ENCODE measurements at places on chromosomes 13 and 19.

- no peak for DNase-seq
Measured at GRCh38 chr19:10343495-10343894, 4.1 kb upstream of the ICAM3 start.

DNA sequence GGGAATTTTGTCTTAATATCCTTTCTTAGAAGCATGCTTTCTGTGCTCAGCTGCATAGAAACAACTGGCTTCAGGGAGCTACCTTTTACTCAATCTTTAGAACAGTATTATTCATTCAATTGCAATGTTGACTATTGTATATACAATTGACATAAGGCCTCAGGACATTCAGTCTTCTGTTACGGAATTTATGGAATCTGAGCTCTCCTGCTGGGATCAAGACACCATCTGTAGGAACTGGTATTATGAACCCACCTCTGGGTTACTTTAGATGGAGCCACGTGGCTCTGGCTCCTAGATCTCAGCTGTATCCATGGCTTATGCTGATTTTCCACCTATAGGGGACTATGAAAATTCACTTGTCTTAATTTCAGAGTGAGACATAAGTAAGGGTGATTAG is 716.2 kb upstream of the GPC6 start:
- DNase-seq = no peak

DNA sequence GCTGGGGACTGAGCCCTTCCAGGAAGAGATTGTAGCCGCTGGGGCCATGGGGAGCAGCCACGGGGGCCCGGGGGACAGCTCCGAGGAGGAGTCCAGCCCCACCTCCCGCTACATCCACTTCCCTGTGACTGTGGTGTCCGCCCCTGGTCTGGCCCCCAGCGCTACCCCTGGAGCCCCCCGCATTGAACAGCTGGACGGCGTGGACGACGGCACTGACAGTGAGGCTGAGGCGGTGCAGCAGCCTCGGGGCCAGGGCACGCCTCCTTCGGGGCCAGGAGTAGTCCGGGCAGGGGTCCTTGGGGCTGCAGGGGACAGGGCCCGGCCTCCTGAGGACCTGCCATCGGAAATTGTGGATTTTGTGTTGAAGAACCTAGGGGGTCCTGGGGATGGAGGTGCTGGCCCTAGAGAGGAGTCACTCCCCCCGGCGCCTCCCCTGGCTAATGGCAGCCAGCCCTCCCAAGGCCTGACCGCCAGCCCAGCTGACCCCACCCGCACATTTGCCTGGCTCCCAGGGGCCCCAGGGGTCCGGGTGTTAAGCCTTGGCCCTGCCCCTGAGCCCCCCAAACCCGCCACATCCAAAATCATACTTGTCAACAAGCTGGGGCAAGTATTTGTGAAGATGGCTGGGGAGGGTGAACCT is 9.6 kb downstream of the IGFLR1 start:
- no peak for DNase-seq

- no peak for DNase-seq
Measured at GRCh38 chr19:48613852-48614435, 932 bp downstream of the FAM83E start.

DNA sequence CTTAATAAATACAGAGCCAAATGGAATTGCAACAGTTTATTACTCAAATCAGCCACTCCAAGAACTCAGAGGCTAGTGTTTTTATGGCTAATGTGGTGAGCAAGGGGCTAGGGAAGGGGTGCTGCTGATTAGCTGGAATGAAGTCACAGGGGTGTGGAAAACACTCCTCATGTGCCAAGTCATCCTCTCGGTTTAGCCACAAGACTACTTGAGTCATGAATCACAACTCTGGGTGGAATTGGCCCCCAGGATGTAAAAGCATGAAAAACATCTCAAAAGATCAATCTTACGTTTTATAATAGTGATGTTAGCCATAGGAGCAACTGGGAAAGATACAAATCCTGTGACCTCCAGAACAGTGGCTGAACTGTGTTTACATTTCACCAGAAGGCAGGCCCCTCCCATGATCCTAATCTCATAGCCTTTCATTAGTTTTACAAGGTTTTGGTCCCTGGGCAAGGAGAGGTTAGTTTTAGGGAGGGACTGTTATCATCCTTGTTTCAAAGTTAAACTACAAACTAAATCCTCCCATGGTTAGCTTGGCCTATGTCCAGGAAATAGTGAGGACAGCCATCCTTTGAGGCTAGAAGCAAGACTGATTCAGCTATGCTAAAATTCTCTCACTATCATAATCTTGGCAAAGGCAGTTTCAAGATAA is 2020.1 kb upstream of the PCDH20 start:
- DNase-seq = no peak

DNA sequence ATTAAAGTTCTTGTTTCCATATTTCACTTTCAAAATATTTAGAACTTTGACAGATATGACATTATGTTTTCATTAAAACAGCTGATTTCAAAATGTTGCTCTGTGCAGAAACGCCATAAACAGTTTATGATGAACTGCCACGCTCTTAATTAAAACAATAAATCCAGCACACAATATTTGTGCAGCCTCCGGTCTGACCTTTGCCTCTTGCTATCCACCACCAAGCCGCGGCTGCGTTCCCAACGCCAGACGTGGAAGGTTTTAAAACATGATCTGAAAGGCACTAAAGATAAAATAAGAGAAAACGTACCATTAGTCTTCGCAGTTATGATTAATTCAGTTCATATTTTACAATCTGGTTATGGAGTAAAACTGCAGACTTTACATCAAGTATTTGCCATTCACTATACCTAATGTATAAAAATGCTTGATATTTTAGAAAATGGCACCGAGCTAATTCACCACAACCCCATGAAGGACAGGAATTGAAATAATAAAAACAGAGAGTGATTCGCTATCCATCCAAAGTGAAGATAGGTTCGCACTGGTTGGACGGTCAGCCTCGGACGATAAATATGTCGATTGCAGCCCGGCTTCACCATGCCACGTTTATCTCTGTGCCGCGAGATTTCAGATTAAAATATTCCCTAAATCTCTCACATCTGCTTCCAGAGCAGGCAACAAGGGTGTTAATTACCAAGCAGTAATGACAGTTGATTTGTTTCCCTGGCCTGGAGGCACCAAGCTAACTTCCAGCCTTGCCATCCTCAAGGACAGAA is 103.3 kb upstream of the ZNF507 start:
- DNase-seq = no peak

DNA sequence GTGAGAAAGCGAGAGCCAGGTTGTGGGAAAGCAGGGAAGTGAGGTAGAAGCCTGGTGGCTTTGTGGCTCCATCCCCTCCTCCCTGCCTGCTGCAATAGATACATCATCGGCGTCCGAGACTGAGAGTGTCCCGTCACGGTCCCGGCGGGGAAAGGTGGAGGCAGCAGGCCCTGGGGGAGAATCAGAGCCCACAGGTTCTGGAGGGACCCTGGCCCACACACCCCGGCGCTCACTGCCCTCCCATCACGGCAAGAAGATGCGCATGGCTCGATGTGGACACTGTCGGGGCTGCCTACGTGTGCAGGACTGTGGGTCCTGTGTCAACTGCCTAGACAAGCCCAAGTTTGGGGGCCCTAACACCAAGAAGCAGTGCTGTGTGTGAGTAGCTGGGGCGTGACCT is 5.1 kb downstream of the KMT2B start:
- DNase-seq = no peak

DNA sequence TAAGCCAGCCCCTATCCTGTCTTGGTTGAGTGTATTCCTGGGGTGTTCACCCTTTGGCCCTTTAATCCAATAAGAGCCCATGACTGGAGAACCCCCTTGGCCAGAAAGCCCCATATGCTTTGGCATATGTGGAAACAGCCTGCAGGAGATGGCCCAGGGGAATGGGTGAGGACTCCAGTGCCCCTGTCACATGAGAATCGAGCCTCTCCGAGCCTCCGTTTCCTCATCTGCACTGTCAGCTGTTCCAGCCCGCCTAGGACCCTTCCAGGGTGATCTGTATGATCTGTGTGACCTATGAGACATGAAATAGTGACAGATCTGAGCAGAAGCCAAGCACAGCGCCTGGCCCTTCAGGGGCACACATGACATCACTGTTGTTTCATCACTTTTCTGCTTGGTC is 300.7 kb downstream of the ZNF536 start:
- no peak for DNase-seq

GRCh38 chr13:51801631-51802099 is 2.3 kb downstream of the DHRS12 start:
- DNase-seq = no peak

GRCh38 chr13:41614671-41615527 is 157.5 kb downstream of the RGCC start:
- DNase-seq = no peak

DNA sequence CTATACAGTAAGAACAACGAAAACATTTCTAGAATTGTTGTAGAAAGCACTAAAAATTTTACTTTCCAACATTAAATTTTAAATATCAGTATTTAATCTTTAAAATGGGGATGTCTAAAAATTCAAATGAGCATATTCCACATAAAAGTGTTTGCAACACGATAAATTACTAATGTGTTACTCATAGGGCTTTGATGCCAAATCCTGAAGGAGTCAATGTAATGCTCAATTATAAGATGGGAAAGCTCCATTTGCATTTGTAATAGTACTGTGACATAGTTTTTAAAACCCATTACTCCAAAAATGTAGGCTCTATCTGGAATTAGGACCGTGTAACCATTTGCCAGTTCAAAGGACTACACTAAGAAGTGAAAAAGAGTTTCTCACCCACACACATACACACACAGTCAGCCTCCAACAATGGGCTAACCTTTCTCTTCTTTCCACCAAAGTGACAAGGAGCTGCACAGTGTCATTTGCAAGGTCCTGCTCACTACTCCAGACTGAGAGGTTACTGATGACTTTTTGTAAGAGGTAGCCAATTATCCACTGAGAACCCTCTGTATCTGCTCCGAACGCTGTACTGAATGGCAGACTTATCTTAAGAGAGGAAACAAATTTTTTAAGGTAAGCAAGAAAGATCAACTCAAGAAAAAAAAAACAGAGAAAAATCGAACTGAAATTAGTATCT is 26.1 kb upstream of the EEF1AKMT1 start:
- DNase-seq = no peak

GRCh38 chr13:98976941-98977340 is 923 bp downstream of the DOCK9 start:
- no peak for DNase-seq

DNA sequence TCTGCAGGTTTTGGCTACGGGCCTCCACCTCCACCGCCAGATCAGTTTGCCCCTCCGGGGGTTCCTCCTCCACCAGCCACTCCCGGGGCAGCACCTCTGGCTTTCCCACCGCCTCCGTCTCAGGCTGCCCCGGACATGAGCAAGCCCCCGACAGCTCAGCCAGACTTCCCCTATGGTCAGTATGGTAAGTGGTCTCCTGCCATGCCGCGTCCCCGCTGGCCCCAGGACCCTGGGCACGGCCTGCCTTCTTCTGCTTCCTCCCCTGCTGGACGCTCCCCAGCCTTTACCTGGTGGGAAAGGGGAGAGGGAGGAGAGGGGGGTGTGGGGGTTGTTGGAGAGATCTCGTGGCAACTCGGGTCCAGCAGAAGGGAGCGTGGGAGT is 5.7 kb upstream of the RPS15 start:
- DNase-seq = no peak

DNA sequence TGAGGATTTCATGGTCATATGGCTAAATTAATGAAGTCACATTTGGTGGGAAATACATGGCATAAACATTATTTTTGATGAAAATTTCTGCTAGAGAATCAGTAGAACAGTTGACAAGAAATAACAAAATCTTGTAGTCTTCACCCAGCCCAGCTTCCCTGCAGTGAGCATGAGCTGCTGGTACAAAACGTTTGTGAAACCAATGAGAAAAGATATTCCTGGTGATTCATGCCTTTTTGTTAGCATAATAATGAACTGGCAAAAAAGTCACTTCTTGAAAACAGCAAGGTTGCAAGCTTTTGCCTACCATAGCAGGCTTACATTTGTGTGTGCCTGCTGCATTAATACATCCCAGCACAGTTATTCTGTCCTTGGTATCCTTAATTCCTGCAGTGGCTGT is 475.9 kb upstream of the HTR2A start:
- DNase-seq = no peak

DNA sequence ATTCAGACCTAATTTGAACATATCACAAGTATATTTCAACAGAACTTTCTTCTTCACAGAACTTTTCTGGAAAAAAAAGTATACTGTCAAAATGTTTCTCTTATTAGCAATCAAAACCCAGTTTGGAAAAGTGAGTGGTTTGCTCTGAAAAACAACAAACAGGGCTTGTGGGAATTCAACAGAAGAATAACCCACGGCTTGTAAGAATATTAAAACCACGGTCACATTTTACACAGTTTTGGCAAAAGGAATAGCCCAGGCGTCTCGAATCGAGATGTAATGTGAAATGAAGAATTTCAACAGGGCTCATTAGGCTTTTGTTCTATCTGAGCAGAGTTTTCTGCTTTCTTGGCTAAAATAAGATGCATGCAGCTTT is 70.7 kb downstream of the COL4A2 start:
- DNase-seq = no peak

- no peak for DNase-seq
Measured at GRCh38 chr19:11092181-11092538, 2.9 kb downstream of the LDLR start.

DNA sequence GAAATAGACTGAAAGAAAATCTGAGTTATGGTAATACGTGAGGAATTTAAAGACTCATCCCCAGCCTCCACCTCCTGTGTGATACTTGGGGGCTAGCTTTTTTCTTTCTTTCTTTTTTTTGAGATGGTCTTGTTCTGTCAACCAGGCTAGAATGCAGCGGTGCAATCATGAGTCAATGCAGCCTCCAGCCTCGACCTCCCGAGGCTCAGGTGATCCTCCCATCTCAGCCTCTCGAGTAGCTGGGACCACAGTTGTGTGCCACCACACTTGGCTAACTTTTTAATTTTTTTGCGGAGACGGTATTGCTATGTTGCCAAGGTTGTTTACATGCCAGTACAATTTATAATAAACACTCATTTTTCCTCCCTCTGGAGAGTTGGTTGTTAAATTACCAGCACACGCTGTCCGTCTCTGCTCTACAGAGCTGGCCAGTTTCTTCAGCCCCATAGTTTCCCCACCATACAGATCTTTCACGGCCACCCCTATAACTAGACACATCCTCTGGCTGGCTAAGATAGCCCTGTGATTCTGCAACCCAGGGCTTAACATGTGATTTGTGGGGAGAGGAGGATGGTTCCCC is 4.8 kb downstream of the TNFSF9 start:
- DNase-seq = no peak

DNA sequence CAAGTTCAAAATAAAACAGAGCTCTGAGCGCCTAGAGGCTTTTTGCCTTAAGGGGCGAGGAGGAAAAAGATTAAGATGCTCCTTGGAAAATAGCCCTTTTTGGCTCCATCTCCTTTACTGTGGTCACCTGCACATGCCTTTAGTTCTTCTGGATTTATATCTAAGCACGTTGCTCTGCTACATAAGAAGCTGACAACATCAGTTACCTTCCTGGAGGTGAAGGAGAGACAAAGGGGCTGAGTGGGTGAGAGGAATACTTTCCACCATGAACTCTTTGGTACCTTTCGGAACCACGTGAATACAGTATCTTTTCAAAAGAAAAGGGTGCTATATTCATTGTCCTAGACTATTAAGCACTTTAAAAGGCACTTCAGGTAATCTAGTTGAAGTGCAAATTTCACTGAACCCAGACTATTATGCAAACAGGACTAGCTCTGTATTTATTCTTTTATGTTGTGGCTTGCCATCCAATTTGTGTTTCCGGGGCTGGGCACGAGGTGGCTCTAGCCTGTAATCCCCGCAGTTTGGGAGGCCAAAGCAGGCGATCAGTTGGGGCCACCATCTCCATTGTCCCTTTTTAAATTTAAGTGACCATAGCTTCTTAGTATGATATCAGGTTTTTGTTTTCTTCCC is 201.5 kb downstream of the TM9SF2 start:
- DNase-seq = no peak

All from NCI-H1417 treated with DMSO at 0.1 percent for 48 hours (cell line).